ENCODE measurements at places on chromosomes 5 and 9. TPM values are rescaled to one million over a fixed set of nuclear protein-coding genes. Genes with fewer than 3 reads are reported as not detected.

- DNase-seq = no peak
These were observed 48.4 kb downstream of the ADAMTS16 start for GRCh38 chr5:5188376-5189050.

DNA sequence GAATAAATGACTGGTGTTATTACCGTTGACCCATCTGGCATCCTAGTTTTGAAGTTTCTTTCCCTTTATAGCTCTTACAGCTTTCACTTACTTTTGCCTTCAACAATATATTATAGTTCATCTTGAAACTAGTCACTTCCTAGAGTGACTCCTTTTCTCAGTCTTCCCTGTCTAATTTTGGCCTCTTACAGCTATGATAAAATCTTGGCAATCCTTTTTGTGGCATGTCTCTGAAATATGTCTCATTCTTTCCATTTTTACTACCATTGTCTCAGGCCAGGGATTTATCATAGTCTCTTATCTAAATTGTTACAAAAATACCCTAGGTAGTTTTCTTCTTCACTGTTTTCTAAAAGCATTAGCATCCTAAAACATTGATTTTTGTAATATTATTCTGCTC is 621.3 kb upstream of the ZNF608 start:
- no peak for DNase-seq

GRCh38 chr9:93221044-93221443 is 37.1 kb downstream of the WNK2 start:
- DNase-seq = no peak

- DNase-seq = no peak
These were observed 602.1 kb downstream of the TAF11L14 start for GRCh38 chr5:18236386-18236785.

GRCh38 chr9:22241611-22242010 is 205.0 kb upstream of the DMRTA1 start:
- no peak for DNase-seq

DNA sequence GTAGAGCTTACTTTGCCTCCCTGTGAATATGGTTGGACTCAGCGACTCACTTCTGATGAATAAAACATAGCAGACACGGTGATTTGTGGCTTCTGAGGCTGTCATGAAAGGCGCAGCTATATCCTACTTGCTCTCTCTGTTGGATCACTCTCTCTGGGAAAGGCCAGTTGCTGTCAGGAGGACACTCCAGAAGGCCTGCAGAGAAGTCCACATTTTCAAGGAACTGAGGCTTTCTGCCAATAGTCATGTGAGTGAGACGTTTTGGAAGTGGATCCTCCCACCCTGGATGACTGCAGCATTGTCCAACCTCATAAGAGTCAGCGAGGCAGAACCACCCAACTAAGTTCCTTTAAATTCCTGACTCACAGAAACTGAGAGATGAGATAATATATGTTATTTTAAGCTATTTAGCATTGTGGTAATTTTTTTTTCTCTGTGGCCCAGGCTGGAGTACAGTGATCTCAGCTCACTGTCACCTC is 156.0 kb upstream of the MAST4 start:
- peak; percentile 44 for DNase-seq

GRCh38 chr9:68532131-68532530 is 8.6 kb downstream of the TMEM252 start:
- no peak for DNase-seq

DNA sequence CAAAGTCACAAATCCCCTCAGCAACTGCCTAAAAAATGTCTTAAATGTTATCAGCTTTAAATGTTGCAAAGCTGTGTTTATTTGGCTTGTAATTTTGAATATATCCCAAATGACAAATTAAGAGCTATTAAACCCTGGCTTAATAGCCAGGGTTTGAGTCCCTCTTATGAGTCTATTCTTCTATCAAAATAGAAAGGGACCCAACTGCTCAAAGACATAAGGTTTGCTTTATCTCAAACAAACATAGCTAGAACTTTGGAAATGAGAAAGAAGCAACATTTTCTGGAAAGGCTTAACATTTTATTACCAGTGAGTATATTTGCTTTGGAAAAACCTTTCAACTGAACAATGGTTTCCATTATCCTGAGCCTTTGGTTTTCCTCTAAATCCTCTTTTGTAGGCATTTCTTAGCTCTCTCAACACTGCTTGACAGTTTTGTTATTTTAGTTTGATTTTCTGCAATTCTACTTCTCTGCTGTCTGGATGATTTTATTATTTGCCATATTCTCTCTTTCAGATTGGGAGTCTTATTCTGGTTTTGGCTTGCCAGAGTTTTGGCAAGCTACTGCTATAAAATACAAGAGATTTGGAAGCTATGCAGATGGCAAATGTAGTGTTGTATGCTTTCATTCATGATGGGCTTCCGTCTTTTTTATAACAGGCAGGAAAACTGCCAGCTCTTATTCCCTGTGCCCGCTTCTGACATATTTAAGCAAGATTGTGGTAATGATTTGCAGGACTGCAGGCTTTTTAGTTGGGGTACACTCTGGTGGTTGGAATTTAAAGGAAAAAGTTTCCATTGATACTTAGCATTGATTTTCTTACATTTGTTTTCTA is 734.9 kb downstream of the DTWD2 start:
- DNase-seq = no peak

DNA sequence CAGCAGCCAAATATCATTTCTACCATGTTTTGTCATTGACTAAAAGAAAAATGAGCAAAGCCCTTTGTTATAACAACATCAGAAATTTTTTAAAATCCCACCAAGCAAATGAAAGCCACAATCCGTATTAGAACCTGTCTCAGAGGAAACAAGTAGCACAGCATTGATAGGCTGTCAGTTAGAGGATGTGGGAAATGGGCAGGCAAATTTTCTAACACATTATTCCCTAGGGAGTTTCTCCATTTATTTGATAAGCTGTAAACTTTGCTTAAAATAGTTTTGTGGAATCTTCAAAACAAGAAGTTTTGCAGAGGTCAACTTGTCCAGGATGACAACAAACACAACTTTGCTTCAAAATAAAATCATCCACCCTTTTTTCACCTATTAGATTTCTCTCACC is 53.6 kb upstream of the APC start:
- no peak for DNase-seq

DNA sequence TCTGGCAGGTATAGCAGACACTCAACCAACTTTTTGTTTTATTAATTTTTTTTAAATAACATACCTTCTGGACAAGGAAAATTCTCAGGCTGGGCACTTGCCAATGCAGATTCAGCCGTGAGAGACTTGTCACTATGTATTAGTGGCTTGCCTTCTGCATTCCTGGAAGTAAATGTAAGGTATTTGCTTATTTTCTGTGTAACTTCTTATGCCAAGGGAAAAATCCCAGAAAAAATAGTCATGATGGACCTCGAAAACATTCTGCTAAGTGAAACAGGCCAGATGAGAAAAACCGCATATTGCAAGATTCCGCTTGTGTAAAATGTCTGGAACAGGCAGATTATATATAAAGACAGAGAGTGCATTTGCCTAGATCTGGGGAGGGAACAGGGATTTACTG is 260.3 kb upstream of the DAPK1 start:
- peak; percentile 5 for DNase-seq

GRCh38 chr5:59360130-59360555 is 533.4 kb downstream of the PDE4D start:
- no peak for DNase-seq

- DNase-seq = peak; percentile 15
These were observed 490.2 kb upstream of the RORB start for GRCh38 chr9:74006935-74007334.

DNA sequence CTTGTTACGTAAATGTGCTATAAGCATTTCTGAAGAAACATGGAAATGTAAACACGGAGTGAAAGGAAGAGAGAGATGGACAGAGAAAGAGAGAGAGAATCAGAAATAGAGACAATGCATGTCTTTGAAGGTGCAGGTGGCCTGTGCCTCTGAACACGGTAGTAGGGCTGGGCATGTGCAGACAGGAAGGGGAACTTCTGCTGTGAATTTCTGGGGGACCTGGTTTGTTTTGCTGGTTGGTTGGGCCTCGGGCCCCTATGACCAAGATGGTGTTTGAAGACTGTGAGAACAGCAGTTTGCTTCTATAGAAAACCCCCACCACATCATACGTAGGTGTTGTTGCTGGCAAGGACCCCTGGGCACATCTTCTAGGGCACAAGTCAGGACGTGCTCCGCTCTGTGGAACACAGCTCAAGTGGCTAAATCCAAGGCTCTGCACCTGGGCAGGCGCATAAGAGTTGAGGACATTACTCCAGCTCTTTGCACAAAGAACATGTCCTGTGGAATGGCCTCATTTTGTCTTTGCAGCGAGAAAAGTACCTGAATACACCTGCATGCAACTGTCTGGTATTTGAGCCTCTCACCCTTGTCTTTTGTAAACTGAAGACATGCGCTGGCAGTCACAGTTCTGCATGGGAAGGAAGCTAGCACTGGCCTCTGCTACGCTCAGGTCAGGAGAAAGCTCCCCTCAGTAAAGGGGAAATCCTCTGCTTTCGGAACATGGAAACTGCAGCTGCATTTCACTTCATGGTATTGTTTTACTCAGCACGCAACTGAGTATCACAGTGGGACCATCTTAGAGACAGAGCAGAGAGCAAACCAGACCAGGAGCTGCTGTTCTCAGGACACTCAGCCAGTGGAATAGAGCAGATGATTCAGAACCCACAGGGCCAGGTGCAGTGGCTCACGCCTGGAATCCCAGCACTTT is 2.7 kb downstream of the OR2V2 start:
- DNase-seq = no peak

GRCh38 chr5:165630261-165630778 is 2124.9 kb downstream of the MAT2B start:
- peak; percentile 53 for DNase-seq

GRCh38 chr5:72744136-72744535 is 72.3 kb upstream of the TNPO1 start:
- DNase-seq = no peak

DNA sequence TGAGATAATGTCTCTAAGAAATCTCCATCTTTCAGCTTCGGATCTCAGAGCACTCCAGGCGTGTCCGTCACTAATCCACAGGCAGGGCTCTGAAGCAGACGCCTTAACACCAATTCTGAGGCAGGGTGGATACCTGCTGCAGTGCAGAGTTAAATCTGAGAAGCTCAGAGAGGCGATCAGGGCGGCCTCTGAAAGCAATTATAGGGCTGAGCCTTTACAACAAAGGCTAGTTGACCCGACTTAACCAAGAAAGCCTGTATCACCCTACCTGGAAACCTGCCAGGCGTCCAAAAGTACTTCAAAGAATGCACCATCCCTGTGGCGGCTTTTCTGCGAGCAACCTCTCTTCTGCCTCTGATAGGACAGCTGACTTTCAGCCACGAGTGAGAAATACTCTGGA is 134.8 kb upstream of the MSX2 start:
- no peak for DNase-seq

DNA sequence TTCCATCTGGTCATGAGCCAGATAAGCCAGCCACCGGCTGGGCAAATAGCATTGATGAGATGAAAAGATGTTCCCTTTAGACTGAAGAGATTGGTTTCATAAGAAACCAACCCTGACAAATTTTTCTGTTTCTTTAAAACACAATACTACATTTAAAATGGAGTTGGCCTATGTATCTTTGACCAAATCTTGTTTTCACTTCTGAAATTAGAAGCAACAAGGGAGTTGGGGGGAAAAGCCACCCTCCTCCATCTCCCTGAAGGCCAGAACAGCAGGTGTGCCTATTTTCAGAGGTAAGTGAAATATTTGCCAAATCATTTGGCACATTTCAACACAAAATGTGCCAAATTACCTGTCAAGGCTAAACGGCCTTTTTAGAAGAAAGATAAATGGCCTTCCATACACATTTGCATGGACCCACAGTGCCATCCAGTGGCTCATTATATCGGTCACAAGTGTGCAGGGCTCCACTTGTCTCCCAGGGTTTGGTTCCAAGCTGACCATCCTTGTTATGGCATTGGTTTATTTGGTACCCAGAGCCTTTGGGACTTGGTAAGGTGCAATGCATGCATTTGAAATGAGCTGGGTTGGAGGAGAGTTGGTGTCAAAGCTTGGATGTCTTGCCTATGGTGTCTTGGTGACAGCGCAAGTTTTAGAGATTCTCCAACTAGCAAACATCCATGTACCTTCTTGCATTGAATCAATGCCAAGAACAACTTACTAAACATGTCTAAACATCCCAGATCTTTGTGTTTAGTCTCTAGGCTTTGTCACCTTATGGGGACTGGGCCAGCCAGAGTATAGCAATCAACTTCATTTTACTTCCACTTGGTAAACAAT is 372.0 kb upstream of the KIF2A start:
- DNase-seq = peak; percentile 59

DNA sequence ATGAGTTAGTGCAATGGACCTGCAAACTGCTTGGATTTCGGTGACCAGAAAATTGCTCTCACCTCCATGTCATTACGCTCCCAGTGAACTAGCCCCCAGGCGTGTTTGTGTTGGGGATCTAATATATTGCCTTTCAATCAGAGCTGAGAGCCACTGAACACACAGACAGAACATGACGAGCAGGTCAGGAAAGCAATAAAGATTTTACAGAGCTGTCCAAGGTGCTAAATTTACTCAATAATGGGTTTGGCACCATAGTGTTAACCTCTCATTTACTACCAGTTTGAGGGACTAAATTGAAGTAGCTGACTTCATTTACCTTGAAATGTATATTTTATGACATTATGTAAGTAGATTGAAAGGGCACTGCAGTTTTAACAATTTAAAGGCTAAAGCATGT is 383.0 kb downstream of the EBF1 start:
- no peak for DNase-seq

DNA sequence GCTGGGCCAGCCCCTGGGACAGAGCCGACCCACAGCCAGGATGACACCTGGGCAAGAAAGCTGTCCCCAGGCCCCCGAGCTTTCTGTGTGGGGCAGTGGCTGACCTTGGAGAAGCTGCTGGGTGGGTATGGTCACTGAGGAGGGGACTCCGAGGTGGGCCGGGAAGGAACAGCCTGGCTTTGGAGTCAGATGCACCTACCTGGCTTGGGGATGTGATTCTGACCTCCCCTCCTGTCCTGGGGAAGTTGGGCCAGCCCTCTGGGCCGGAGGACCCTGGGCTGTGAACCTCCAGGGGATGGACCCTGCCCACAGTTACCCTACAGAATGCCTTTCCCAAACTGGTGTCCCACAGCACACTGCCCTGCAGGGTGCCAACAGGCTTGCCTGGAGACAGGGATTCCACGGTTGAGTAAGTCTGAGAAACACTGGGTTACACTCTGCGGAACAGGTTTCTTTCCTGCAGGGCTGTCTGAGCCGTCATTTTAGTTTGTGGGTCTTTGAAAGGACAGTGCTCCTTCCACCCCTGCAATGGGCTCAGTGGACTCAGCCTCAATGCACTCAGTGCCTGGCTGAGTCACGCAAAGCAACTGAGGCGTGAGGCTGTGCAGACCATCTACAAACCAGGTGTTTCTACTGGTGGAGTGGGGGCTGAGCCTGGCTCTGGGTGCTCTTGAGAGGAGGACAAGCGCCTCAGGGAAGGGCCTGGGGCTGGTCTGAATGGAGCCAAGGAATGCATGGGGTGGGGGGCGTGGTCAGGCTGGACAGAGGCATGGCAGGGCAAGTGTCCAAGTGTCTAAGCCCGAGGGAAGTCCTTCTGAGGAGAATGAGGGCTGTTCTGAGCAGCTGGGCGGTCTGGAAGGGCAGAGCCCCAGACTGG is 41.3 kb upstream of the PHYKPL start:
- no peak for DNase-seq

Gene PKN3
- 1.7 TPM for total RNA-seq

Gene NTNG2
- 2.1 TPM for total RNA-seq

Gene HNRNPAB
- 30.8 TPM for total RNA-seq

Gene PCDHGA6
- 4.8 TPM for total RNA-seq

Gene TTC39B
- total RNA-seq = 12.1 TPM

Gene CNTLN
- 16.7 TPM for total RNA-seq

Gene SARDH
- 9.0 TPM for total RNA-seq

Gene GKAP1
- 2.6 TPM for total RNA-seq
